A549 (cell line): ENCODE measurements at places on chromosomes 3 and 15.

DNA sequence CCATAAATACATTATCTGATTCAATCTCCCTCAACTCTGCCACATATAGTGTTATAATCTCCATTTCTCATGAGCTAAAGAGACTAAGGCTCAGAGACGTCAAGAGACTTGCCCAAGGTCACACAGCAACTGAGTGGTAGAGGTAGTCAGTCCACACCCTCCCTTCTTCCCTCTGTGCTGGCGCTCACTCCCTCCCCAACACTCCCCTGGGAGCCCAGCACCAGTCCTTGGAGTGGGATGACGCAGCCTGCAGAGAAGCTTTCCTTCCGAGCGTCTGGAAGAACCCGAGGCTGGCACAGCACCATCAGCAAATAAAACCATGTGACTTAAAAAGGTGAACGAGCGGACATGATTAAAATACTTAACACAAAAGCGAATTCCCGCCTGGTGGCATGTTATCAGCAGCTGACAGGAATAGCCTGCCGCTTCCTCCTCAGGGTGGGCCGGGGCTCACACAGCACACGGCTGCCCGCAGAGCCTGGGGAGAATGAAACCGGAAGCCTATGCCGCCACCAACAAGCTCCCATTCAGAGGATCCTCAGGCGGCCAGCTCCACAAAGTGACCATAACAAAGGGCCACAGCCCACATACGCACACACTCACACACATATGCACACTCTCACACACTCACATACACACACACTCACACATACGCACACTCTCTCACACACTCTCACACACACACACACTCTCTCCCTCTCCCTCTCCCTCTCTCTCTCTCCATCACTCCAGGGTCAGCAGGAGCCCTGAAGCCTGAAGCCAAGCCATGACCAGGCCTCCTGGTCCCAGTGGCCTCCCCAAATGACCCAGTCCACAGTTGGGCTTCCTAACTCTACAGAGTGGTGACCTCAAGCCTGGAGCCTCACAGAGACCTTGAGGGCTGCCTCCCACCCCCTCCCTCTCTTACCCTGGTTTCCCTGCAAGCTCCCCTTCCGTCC is 120.5 kb downstream of the XXYLT1 start:
- no peak for DNase-seq

DNA sequence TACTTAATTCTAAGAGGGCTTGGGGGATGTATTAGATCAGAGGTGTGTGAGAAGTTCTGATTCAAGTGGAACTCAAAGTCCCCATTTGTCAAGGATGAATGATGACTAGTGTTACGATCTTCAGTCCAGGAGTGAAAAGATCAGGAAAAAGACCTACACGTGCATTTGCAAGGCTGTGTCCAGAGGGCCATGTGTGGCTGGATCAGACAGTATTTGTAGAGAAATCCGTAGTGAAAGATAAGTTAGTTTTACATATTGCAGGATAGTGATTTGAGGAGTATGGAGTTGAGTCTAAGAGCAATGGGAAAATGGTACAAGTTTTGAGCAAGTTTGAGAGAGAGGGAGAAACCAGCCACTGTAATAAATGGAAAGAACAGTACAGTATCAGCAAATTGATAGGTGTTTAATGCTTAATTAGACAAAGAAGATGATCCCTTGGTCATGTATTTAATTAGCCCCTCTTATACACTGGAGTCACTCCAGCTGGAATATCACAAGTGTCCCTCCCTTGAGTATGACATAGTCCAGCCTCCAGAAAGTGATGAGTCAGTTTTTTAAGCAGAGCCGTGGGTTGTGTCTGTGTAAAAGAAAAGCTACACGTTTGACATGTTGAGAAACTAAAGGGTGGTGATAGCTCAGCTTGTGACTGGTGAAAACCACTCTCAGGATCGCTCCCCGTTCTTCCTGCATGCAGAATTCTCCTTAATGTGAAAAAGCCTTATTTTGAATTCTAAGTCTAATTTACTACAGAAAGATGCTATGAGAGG is 348.8 kb downstream of the ROBO1 start:
- no peak for DNase-seq

DNA sequence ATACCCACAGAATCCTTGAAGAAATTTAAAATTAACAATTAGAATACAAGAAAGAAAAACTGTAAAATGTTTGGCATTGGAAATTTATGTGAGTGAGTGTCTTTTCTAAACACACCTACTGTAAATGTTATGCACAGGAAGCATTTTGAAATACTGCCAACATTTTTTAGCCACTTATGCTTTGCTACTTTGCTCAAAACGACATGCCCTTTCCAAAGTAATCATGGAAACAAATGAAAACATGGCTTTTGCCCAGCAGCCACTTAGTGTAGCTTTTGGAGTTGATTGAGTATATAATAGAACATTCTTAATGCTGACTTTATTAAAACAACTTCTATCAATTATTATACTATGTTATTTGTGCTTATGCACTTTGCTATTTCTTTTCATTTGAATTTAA is 823.0 kb downstream of the CADM2 start:
- no peak for DNase-seq

DNA sequence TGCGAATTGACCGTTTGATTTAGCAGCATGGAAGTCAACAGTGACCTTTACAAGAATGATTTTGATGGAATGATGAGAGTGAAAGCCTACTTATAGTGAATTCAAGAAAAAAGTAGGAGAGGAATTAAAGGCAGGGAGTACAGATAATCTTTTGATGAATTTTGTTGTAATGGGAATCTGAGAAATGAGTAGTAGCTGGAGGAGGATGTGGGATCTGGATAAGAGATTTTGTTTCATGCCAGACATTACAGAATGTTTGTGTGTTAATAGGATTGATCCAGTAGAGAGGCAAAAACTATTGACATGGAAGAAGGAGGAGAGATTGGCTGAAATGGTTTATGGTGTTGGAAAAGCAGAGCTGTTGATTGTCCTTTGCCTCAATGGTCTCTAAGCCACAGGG is 17.4 kb upstream of the ZNF609 start:
- DNase-seq = no peak

DNA sequence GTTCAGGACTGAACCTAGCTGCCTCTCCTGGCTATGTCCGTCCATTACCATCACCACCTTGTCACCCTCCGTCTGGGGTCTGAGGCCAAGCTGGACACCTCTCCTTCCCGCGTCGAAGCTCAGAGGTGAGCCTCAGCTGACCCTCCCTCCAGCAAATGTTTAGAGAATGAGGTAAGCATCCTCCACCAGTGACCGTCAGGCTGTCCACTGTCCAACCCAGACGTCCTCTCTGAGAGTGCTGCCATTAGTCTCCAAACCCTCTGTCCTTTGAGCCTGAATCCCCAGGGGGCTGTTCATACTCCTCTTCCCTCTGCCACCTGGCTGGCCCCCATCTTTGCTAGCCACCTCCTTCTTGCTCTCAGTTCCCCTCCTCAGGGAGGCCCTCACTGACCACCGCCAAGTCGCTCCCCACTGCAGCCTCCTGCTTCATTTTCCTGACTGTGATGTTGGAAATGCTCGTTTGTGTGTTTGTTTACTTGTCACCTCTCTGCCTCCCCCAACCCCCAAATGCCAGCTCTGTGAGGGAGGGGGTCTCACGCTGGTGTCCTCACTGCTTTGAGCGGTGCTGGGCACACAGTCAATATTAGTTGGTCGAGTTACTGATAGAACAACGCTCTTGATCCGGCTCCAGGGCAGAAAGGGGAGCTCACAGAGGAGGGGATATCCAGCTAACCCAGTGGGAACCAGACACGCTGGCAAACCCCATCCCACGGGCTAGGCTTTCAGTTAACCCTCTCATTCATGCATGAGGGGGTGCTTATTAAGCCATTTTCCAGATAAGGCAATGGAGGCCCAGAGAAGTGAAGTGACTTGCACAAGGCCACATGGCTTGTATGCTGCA is 64.9 kb downstream of the IQSEC1 start:
- DNase-seq = no peak

- peak; percentile 43 for DNase-seq
These were observed 736 bp downstream of the IREB2 start for GRCh38 chr15:78438619-78439285.

DNA sequence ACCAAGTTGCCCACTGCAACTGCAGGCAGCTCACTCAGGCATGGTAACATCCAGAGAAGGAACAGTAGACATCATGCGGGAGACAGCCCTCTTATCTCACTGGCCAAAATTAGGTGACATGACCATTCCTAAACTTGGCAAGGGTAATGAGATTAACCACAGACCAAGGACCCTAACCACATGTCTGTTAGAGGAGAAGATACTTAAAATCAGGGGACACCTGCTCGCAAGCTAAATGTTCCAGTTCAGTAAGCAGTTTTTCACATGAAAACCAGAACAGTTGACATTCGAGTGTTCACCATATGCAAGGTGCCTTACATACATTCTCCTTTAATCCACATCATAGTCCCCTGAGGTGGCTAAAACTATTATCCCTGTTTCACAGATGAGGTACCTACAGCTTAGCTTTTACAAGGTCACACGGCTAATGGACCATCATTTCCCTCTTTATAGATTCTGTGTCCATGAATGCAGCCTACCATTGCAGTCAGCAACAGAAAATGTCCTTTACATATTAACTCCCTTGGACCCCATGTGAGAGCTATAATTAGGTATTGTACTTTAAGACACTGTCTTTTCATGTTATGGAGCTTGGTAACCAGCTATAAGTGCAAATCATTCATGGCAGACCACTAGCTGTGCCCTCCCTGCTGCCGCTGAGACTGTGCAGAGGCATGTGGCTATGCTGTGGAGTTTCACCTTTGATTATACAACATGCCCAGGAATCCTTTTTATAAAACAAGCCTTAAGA is 154.1 kb downstream of the LIPC start:
- no peak for DNase-seq

DNA sequence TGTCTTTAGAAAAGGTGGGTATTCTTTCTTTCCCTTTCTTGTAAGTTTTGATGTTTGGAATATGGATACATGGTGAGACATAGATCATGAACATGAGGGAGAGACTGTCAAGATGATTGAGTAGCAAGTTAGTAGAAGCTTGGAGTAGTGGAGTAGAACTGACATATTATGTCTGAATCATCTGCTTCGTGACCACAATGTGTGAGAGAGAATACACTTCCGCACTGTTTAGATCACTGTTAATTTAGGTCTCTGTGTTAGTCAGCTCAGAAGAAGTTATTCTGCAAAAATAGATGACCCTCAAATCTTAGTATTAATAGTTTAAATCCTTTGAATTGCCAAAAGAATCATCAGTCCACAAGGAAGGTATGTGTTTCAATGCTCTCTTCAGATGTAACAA is 151.0 kb downstream of the OXSM start:
- no peak for DNase-seq

- no peak for DNase-seq
These were observed 185.8 kb downstream of the KCNH8 start for GRCh38 chr3:19334120-19334519.

DNA sequence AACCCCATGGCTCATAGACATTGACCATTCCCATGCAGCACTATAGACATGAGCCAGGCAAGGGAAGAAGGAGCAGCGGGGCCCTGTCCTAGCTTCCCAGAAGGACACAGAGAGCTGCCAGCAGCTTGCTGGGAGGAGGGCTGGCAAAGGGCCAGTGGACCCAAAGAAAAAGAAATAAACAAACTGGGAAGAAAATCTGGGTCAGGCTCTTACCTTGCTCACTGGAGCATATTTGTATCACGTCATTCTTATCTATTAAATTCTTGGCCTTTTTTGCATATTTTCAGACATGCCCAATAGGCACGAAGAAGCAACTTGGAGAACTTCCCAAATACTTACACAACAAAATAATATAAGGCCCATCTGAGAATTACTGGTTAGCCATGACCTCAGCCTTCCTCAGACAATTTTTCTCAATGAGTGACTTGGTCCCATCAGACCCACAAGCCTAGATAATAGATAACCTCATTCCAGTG is 28.4 kb downstream of the RASGRP1 start:
- no peak for DNase-seq

- DNase-seq = no peak
These were observed 19.5 kb downstream of the BMF start for GRCh38 chr15:40088929-40089755.

- no peak for DNase-seq
These were observed 422.2 kb upstream of the SGO1 start for GRCh38 chr3:20608054-20608738.

GRCh38 chr3:172846103-172846561 is 95.6 kb downstream of the ECT2 start:
- no peak for DNase-seq

- DNase-seq = no peak
These were observed 82.5 kb downstream of the RFTN1 start for GRCh38 chr3:16430717-16431630.

- no peak for DNase-seq
These were observed 1.1 kb upstream of the SPATA12 start for GRCh38 chr3:57059411-57059810.
